ENCODE measurements at places on chromosomes 2 and 18.

DNA sequence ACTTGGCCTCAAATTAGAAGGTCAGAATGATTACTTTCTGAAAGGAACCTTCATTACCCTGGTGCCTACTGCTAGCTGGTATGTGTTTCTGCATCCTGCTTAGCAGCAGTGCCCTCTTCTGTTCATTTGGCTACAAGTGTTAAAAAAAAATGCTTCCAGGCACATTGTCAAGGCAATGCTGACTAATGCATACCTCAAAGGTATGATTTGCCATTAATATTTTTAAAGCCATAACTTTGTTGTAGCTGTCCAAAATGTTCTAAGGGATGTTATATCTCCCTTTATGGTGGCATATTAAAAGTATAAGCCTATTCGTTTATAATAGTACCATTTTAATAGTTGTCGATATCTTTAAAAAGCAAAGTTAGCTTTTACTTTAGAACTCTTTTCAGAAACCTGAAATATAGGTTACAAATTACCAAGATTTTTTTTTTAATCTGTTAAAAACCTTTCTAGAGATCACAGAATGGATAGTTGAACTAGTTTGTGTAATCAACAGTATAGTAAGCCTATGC lies 52.0 kb upstream of the FAM171B start:
- peak; percentile 17 for DNase-seq

GRCh38 chr18:63138436-63139340 lies 180.9 kb downstream of the BCL2 start:
- DNase-seq, result no peak

DNA sequence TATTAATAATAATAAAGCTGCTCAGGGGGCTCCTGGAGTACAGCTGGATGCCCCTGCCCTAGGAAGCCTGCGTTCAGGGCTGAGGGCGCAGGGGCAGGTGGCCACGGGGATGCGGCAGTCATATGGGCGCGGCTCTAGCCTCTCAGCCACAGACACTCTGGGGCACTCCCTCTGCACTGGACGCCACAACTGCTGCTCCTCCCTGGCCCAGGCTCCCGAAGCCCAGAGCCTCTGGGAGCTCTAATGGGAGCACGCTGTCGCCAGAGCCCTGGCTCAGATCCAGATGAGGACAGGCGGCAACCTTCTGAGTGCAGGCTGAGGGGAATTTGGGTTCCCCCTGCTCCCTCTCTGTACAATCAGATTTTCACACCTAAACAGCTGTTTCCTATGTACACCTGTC lies 93.6 kb downstream of the MTCL1 start:
- DNase-seq, result no peak

DNA sequence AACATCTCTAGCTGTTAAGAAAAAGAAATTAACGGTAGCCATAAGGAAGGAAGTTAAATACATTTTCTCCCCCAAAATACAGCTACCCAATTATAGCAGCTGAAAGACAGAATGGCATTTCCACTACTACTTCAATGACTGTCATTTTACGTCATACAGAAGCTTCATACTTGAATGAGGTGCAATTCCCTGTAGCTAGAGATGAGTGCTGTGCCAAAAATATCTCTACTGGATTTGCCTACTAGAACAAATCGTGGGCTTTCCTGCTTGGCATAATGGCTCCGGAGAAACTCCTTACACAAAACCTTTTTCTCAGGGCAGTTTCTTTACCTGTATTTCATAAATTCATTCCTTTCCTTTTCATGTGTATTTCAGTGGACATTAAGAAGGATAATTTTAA lies 36.3 kb upstream of the NRXN1 start:
- no peak for DNase-seq

DNA sequence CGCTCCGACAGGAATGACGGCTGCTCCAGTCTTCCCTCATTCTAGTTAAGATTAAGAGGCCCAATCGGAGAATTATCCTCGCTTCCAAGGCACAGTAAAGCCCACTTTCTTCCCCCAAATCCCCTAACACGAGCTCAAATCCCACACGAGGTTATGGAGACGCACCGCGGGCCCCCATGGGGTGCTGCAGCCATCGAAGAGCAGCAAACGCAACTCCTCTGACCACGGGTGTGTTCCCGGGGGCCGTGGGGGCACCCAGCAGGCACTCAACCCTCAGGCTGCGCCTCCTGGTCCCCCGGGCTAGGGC lies 446 bp downstream of the COPS9 start:
- no peak for DNase-seq

DNA sequence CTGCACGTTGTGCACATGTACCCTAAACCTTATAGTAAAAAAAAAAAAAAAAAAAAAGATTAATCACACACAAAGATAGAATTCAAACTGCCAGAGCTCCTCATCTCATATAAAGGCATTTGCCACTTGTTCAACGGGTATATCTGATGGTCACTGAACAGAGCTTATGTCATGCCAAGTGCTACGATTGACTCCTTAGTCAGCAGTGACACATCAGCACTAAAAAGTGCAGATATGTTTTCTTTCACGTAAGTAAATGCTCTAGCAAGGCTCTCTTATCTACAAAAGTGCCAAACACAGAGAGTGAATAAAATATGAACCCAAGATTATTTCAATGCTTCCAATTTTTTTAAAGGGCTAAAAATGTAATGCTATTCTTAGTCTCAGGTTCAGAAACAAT lies 1.1 kb downstream of the LMAN1 start:
- DNase-seq, result no peak

- no peak for DNase-seq
Observed at GRCh38 chr2:217116610-217117009, 256.7 kb upstream of the TNP1 start.

- DNase-seq, result no peak
Observed at GRCh38 chr2:157593411-157593810, 35.3 kb downstream of the ACVR1C start.

- DNase-seq, result no peak
Observed at GRCh38 chr18:13258921-13259320, 40.4 kb downstream of the LDLRAD4 start.

DNA sequence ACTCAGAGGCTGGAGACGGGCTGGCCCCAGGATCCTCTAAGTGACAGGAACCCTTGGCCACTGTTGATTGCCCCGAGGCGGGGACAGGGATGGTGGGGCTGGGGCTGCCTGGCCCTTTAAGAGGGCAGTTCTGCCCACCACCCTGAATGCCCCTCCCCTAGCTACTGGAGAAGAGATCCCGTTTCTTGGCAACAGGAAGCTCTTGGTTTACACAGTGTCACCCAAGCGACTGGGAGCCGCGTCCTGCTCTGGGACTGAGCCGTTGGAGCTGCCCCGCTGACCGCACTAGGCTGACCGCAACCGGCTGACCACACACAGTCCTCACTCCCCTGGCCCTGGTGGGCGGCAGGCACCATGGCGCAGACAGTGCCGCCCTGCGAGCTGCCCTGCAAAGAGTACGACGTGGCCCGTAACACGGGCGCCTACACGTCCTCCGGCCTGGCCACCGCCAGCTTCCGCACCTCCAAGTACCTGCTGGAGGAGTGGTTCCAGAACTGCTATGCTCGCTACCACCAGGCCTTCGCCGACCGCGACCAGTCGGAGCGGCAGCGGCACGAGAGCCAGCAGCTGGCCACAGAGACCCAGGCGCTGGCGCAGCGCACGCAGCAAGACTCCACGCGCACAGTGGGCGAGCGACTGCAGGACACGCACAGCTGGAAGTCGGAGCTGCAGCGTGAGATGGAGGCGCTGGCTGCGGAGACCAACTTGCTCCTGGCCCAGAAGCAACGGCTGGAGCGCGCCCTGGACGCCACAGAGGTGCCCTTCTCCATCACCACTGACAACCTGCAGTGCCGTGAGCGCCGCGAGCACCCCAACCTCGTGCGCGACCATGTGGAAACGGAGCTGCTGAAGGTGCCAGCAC lies at the start of gene TEKT4:
TSS of gene TEKT4 (plus strand) at position 205 of the 862 bp plus-strand sequence. CDS start at position 355, 150 bp downstream.
- DNase-seq, result no peak

DNA sequence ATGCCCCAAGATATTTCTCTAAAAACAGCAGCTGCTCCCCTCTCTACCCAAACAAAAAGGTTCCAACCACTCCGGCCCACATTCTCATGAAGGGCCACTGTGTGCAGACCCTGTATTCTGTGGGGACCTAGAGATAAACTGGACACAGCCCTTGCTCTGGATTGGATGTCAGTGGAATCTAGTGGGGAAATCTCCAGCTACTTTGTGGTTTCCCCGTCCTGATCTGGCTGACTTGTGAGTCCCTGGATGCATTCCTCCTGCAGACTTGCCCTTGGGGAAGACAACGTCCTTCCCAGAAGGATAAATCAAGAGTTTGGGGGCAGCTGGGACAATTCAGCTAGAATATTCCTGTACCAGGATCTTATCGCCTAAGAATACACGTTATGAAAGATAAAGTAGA lies 151.1 kb downstream of the FSHR start:
- no peak for DNase-seq

- DNase-seq, result no peak
Observed at GRCh38 chr18:52582516-52582915, 242.5 kb downstream of the DCC start.

DNA sequence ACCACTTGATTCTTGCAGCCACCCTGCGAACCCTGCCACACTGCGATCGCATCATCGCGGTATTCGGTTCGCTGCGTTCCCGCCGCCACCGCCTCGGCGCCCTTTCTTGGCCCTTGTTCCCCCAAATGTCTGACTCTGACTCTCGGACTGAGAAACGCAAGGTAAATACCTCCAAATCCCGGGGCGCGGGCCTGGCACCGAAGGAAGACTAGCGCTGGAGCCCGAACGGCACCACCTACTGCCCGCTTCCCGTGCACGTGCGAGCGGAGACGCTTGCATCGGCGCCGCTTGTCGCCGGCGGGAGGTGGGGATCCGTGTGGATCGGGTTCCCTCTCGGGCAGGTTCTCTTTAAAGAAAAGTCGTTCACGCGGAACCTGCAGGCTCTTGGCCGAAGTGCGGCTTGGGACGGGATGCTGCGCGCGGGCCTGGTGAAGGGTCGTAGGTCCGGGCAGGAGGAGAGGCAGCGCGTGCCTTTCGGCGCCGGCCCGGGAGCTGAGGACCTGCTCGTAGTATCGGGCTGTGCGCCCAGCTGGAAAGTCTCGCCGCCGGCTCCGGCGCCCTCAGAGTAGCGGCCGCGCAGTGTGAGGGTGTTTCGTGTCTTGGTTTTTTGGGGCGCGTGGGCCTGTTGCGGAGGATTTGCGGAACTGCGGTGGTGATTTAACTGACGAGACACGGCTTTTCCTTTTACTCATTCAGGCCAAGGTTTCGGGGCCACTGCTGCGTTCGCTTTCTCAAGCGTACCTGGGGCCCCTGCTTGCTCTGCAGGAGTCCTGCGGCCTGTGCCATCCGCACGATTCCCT lies 514 bp downstream of the BCL2L11 start:
- DNase-seq, result peak; percentile 36

DNA sequence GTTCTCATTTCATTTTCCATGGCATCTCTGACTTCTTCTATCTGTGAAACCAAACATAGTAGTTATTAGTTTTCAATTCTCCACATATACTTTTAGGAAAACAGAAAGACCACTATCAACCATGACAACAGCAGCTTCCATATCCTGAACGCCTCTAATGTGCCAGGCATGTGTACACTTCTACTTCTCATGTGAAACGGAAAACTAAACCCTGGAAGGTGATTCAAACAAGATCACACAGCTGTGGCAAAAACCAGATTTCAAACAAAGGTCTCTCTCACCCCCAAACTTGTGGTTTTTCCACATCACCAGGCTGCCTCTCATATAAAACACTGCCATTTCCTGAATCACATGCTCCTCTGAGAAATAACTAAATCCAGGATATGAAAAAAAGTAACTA lies 41.8 kb downstream of the PTCD3 start:
- no peak for DNase-seq

DNA sequence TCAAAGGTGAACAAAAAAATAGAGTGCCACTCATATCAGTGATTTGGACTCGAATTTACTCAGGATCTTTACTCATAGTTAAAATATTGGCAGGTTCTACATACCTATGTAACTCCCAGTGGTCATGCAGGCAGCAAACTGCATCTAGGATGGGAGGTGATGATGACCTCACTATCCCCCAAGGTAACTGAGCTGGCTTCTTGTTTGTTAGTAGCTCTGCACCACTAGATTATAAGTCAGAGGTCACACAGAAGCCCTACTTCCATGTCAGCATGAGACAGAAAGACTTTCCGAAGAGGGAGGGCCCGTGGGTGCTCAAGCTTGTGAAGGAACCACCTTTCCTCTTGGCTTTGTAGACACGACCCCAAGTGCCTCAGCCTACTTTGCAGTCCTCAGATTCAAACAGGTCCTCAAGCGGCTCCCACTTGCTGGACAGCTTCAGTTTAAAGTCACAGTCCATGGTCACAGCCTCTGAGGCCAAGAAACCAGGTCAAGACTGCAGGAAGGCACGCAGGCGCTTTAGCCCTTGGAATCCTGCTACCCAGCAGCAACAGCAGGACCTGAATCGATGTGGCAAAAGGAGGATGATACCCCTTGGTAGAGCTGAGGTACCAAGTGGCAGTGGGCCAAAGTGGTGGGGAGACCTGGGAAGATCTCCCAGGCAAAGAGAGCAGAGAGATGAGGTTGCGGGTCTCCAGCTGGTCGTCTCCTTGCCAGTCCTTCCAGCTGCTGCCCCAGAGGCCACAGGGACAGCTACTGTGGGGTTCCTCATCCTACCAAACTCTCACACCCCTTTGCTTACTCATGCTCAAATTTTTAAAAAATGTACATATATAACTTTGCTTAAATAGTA lies 4.3 kb downstream of the NTSR2 start:
- no peak for DNase-seq

DNA sequence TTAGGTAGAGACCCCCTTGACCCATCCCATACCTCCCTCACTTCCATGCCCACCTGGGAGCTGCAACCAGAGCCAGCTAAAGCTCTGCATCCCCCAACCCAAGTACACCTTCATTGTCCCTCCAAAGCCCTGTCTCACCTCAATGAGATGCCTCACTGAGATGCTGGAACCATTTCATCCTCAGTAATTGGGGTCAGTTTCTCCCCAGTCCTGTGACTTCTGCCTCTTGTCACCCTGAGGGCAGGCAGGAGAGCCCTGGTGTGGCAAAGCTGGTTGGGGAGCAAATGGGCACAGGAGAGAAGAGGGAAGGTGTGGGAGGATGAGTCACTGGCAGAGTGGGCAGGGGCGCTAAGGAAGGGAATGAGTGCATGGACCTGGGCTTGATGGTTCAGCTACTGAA lies 27.9 kb upstream of the NT5DC4 start:
- DNase-seq, result no peak

DNA sequence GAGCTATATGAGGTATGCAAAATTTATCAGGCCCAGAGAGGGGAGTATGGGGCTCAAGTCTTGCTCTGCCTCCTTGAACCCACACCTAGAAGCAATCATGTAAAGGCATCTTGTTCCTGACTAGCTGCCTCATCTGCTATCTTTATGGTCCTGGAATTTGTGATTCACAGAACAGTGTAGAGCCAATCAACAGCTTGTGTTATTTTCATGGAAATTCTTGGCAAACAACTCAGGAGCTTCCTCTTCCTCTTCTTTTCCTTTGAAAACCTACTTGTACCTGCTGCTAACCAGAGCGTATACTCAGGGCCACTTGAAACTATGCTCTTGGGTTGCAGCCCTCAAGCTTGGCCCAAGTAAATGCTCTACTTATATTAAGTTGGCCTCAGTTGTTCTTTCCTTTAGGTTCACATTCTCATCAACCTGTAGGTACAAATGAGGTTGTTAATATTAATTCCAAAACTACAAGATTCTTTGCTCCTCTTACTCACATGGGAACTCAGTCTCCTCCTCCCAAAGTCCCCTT lies 3.5 kb upstream of the NOSTRIN start:
- no peak for DNase-seq

All from activated gamma-delta T cell treated with Interleukin-2 at 50 U/mL for 16 hours (primary cell).